ENCODE measurements at places on chromosomes 7 and 10.

DNA sequence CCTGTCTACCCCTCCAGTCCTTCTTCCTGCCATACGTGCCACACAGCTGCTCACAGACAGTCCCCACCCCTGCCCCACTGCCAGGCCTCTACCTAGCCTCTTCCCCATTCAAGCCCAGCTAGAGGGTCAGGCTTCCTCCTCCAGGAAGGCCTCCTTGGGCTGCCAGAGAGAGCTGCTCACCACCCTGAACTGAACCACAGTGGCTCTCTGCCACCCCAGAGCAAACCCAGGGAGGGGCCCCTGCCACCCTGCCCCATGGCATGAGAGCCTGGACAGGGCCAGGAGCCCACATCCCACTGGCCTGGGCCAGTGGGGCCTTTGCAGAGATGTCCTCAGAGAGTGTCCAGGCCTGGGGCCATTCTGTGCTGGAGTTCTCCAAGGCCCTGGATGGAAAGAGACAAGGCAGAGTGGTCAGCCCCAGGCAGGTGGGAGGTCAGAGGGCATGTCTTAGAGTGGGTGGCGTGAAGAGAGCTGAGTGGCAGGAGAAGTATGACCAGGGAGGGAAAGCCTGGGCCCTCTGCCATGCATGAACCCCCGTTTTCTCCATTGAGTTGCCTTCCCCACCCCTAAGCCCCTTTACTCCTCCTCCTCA lies 40.4 kb downstream of the TMEM270 start:
- no peak for DNase-seq

- no peak for DNase-seq
These were observed 44.8 kb downstream of the GNAT3 start for GRCh38 chr7:80467069-80467468.

DNA sequence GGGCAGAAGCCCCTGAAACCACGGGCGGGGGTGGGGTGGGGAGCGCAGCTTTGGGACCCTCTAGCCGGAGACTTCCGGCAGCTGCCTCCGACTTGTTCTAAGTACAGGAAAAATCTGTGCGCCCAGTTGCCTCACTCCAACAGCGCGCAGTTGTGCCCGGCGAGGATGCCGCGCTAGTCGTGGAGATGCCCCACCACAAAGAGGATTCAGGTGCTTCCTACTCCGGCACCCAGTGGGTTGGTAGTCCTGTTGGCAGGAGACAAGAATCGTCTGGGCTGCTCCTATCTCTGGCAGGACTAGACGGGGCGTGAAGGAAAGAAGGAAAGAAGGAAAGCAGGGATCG lies 465 bp upstream of the NPY start:
- no peak for DNase-seq

DNA sequence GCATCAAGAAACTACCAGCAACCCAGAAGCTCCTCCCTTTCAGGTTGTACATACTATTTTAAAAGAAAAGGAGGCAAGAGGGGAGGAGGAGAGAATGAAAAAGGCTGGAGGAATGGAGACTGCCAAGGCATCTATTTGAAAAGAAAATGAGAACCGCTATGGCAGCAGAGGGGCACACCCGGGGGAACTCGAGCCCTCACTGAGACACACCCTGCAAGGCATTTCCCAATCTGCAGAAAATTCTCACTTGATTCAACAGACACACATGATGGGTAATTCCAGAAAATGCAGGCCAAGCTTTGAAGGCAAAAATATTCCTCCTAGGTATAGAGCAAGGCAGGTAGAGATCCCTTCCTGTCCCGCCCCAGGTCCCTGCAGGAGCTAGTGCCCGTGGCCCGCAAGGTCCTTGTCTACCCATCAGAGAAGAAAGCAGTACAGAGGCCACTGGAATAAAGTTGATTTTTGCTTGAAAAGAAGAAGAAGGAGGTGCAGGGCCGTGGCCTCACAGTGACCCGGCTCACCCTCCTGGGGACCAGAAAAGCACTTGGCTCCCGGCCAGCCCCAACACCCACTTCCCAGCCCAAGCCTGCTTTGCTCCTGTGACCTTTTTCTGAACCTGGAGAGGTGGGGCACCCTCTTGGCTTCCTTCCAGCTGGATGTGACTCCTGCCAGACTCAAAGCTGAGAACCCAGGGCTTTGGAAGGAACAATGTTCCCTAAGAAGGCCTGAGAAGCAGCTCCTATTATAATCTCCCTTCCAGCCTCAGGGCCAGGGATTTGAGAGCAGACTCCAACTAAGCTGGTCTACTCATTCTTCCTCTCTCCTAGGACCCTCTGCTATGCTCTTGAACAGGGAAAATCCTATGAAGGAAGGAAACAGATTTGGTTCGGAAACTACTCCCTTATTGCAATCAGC lies 6.2 kb upstream of the PIK3CG start:
- DNase-seq: no peak

GRCh38 chr10:31789555-31789954 lies 139.1 kb downstream of the ARHGAP12 start:
- DNase-seq: no peak

GRCh38 chr10:34171957-34172527 lies 643.1 kb downstream of the PARD3 start:
- no peak for DNase-seq

GRCh38 chr10:111035542-111035941 lies 41.3 kb upstream of the ADRA2A start:
- DNase-seq: no peak

DNA sequence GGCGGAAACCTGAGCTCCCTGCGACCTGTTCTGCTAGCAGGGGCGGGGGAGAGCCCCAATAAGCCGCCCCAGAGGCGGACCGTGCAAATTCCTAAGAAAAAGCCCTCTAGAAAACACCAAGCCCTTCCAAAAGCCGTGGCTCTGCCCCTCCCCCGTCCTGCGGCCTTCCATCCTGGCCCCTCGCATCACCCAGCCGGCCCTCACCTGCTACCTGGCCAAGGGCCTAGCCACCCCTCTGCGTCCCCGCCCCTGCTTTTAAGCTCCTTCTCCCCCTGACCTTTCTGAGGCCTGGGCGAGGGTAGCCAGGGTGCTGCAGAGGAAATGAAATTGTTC lies 24.9 kb downstream of the SKIDA1 start:
- DNase-seq: no peak

- no peak for DNase-seq
These were observed 60.2 kb downstream of the LRRC18 start for GRCh38 chr10:48879451-48879850.

DNA sequence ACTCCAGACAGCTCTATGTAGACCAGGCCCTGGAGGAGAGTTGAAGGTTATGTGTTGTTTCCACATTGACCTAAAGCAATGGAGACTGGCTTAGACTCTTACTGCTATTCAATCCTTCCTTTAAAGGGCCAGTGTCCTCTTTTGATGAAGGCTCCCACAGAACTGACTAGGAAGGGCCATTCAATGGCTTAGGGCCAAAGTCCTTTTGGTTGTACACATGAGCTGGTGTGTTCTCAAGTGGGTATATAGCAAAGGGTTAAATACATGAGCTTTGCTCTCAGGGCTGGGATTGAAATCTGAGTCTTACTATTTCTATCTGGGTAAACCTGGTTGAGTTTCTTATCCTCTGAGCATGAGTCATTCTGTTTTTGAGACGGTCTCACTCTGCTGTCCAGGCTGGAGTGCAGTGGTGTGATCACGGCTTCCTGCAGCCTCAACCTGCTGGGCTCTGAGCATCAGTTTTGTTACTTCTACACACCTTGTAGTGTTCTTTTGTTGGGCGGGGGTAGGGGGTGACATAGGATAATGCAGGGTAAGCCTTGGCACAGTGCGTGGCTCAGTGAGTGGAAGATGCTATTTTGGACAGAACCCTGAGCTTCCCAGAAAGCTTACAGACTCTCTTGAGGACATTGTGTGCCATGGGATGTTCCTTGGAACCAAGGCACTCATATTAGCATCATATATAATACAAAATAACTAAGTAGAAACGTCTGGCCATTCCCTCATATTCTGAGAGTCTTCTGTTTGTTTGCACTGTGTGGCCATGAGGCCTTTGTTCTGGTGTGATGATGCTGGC lies 90.1 kb downstream of the ABCC2 start:
- no peak for DNase-seq

GRCh38 chr10:74103560-74104258 lies 46.9 kb downstream of the AP3M1 start:
- no peak for DNase-seq

GRCh38 chr7:157208571-157209413 lies 70.1 kb downstream of the UBE3C start:
- no peak for DNase-seq

DNA sequence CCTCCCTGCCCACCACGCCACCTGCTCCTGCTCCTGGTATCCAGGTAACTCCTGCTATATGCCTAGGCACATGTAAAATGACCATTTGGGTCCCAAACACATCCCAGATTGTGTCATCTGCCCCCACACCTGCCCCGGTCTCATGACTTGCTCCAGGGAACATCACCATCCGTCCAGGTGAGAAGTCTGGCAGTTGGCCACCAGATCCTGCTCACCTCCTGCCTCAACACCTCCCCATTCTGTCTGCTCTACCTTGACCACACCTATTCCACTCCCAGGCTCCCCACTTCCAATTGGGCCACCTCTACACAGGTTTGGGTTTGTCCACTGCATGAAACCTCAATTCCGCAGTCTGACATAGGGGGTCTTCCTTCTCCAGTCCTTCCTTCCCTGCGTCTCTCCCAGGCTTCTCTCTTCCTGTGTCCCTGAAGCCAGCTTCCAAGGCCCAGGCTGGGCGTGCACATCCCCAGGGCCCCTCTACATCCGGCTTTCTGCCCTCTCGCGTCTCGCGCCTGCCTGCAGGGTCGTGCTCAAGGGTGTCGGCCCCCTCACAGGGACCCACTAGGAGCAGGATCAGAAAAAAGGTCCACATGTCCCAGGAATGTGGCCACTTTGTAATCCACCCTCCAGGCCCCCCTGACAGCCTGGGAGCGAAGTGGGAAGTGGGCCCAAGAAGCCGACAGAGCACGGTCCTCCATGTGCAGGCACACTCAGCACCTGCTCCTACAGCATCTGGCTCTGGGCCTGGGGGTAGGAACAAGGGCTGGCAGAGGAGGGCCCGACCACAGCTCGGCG lies 49.3 kb upstream of the DAGLB start:
- DNase-seq: no peak

DNA sequence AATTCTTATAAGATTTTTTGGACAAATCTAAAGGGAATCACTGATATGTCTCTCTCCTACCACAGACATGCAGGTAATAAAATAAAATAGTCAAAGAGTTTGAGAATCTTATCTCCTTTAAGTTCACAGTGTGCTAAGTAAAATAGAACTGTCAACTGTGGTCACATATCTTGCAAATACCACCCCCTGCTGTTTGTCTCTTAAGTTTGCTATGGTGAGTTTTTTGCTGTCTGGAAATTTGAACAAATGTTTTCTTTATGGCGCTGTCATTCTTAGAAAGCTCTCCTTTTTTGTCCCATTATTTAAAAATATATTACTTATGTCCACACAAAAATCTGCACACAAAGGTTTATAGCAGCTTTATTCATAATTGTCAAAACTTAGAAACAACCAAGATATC lies 19.6 kb downstream of the GIMAP5 start:
- DNase-seq: no peak

GRCh38 chr7:116316838-116317628 lies 106.7 kb downstream of the TES start:
- no peak for DNase-seq

DNA sequence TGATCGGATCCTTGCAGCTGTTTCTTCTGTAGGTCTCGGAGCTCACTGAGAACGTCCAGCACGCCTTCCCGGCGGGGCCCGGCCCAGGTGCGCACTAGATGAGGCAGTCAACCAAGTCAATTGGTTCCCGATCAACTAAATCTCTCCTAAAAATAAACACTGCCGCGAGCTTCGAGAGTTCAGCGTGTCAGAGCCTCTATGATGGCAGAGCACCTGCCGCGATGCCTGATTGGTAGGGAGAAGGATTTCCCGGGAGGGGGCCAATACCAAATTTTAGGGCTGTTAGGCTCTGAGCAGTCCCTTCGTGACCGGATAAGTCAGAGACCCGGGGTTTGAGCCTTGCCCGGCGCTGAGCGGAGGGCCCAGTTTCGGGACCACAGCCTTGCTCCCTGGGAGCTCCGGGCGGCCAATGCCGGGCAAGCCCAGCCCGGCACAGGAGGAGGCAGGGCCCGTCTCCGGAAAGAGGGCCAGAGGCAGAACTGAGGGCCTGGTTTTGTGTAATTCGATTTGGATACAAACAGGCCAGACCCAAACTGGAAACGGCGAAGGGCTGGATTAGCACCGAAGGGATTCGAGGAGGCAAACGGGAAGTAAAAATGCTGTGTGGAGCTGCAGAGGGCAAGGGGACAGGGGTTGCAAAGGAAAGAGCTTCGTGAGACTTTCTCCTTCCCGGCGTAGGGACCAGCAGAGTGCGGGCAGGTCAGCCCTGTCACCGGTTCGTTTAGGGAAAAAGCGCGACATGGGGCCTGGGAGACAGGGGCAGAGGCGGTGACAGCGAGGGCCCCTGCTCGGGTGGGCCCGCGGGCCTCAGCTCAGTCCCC lies 569 bp downstream of the SLC26A5 start:
- DNase-seq: no peak

DNA sequence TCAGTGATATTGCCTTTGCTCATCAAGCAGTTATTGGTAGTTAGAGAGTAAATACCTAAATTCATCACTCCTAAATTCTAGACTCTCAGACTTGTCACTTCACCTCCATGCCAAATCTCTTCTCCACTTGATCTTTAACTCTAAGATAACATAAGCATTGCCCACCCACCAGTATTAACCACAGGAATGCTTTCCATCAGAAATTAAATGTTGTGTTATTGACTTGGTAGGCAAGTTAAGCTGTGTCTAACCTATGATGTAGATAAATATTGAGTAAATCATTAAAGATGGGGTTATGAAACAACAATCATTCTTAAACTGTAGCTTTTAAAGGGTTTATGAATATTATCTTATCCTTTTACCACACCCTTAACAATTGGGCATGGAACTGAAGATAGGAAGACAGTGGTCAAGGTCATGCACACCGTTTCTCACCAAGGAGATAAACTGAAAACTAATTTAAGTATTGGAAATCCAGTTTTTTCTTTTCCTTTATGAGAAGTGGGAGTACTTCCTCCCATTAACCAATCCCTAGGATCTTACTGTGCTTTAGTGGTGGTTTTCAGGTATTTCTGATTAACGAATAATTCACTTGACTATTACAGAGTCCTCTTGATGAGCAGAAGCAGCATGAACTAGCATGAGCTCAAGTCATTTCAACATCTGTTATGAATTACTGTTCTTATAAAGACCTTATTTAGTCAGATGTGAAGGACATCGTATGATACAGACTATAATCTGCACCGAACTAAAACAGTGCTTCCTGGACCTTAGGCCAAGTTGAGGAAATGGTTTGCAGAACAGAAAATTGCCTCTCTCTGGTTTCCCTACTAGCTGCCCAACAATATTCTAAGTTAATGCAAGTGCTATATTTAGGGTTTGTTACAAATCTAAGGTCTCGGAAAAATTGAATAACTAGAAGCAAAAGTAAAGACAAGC lies 142.0 kb downstream of the LCOR start:
- no peak for DNase-seq

Measured in stimulated activated CD8-positive, alpha-beta memory T cell treated with anti-CD3 and anti-CD28 coated beads, Interleukin-2, amount 100 ng/mL, for 48 hours (primary cell).